ENCODE measurements at places on chromosomes 3 and 15. TPM values are rescaled to one million over a fixed set of nuclear protein-coding genes. Genes with fewer than 3 reads are reported as not detected.

The CXCR6 gene
- polyA plus RNA-seq, result not detected

The MYRIP gene
- 0.11 TPM for polyA plus RNA-seq

The FAM81A gene
- 0.70 TPM for polyA plus RNA-seq

- no peak for DNase-seq
These were observed 34.7 kb upstream of the PHLDB2 start for GRCh38 chr3:111824351-111824750.

GRCh38 chr3:121072133-121072532 lies 164.1 kb downstream of the STXBP5L start:
- DNase-seq, result no peak

- peak; percentile 99 for DNase-seq
These were observed 102.6 kb downstream of the EFL1 start for GRCh38 chr15:82159922-82160321.

The STAC gene
- polyA plus RNA-seq, result 8.3 TPM

- peak; percentile 61 for DNase-seq
These were observed 24.2 kb downstream of the PXYLP1 start for GRCh38 chr3:141255846-141256261.

The GOLGA8R gene
- 0.16 TPM for polyA plus RNA-seq

- DNase-seq, result peak; percentile 33
These were observed 19.3 kb upstream of the NRROS start for GRCh38 chr3:196620161-196620604.

The COL8A1 gene
- polyA plus RNA-seq, result 164 TPM

- DNase-seq, result no peak
These were observed 41.2 kb downstream of the TRA2B start for GRCh38 chr3:185896636-185897035.

The ZNF80 gene
- polyA plus RNA-seq, result not detected

- DNase-seq, result no peak
These were observed 38.0 kb upstream of the RFTN1 start for GRCh38 chr3:16551342-16551976.

The MYL3 gene
- 0.68 TPM for polyA plus RNA-seq

DNA sequence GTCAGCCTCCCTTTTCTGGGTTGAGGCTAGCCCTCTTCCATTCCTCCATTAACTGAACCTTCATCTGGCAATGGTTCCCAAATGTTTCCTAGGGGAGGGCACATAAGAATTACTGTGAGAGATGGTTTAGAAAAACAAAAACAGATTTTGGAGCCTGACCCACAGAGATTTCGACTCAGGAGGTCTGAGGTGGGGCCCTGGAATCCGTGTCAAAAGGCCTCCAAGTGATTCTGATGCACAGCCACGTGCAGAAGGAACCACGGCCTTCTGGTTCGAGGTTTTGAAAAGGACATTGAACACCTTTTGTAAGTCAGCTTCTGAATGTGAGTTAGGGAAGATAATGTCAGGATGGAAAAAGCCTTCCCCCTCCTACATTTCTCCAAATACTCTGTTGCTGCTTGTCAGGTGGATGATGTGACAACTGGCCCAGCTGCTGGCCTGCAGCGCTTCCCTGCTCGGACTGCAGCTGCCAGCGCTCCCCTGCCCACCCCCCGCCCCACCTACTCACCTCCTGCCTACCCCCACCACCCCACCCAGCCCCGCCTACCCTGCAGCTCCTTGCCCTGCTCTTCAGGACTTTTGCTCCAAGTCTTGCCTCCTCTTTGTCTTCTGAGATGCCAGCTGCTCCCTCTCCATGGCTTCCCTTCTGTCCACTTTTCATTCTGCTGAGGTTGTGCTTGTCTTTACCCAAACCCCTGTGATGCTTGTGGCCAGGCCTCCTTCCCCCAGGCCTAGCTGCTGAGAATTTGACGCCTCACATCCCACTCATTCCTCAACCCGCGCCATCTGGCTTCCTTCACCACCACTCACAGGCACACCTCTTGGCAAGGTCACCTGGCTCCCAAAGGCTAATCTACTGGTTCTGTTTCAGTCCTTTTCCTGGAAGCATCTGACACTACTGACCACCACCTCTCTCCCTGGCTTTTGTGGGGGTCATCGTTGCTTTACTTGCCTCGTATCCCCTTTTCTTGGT lies 6.6 kb downstream of the EHD4 start:
- DNase-seq, result peak; percentile 39

DNA sequence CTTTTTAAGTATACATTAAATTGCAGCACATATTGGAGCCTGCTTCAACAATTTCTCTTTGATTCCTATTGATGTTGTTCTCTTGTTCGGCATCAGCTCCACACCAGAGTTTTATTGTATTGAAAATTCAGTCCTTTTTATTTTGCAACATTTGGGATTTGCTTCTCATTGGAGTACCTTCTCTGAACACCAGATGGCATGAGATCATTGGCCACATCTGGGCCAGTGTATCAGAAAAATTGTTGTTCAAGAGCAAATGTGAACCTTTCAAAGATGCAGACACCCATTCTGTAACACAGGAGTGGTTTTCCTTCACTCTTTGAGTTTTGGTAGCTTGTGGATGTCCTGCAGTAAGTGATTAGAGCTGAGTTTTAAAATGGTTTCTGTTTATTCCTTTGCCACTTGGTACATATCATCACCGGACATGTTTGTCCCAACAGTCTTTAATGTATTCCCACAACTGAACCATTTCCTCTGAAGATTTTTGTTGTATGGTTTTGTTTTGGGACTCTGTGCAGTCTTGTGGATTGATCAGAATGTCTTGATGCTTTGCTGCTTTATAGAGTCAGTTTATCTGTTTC lies 96.1 kb downstream of the MCTP2 start:
- peak; percentile 65 for DNase-seq

The HYAL1 gene
- polyA plus RNA-seq, result 0.09 TPM

DNA sequence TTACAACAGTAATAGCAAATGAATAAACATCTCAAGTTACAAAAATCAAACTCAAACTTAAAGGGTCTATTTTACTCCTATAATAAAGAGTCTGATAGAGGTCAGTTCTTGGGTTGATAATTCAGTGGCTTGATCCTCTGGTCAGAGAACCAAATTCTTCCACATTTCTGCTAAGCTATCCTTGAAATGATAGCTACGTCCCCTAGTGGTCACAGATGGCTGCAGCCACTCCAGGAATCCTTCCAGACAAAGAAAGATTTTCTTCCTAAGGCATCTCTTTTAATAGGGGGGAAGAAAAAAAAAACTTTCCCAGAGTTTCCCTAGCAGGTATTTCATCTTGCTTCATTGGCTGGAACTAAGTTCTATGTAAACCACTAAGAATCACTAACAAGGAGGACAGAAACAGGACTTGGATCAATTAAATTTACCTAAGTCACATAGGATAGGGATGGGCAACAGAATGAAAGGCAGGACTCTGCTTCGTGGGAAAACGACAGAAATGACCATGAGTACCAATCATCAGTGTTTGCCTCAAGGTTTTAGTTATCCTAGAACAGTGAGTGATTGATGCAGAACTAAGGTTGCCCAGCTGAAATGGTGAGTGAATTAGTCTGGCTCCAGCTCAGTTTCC lies 160.7 kb downstream of the STAC start:
- DNase-seq, result peak; percentile 76

DNA sequence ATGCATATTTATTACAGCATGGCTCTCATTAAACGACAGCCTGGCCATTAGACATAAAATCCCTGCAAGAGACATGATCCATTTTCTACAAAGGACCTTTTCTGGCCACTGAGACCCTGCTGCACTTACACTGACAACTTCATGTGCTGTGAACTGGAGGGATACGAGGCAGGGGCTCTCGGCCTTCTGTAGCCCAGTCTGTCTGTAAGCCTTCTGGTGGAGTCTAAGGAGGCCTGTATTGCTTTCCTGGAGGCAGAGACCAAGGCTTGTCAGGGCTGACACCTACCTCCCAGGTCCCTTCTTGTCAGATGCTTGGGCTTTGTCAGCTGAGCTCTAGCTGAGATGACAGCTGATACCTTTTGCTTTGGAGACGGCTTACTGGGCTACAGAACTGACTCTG lies 776.9 kb upstream of the ARPP21 start:
- no peak for DNase-seq

The CHDH gene
- polyA plus RNA-seq, result not detected

The CPB1 gene
- not detected for polyA plus RNA-seq

- DNase-seq, result peak; percentile 7
These were observed 6.7 kb downstream of the ZNF860 start for GRCh38 chr3:31988271-31988670.

The HDC gene
- polyA plus RNA-seq, result not detected

- DNase-seq, result peak; percentile 65
These were observed 50.6 kb downstream of the SERP1 start for GRCh38 chr3:150495563-150496168.

DNA sequence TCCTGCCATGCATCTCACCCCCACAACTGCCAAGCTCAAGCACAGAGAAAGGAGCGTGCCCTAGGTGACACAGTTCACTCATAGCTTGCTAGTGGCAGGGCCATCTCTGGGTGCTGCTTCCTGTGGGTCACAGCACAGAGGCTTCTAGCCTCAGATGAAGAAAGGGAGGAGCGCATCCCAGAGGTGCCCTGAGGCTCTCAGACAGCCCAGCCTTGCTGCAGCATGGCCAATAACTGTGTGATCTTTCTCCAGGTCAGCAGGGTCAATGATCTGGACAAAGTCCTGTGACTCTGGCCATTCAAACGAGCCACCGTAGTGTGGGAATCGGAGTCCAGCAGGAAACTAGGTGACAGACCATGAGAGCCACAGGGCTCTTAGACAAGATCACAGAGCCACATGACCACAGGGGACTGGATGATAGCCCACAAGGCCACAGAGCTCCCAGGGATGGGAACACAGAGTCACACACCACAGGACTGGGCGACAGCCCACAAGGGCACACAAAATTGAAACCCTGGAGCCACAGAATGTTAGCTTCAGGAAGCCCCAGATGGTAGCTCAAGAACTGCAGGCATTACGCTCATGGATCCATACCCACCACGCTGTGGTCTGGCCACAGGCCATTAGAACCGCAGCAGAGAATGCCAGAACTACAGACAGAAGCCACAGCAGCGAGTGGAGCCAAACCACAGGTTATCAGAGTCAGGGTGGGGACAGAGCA lies 25.9 kb upstream of the GRIP2 start:
- DNase-seq, result peak; percentile 41

- DNase-seq, result no peak
These were observed 230.7 kb downstream of the CADPS start for GRCh38 chr3:62644493-62644892.

The CHRFAM7A gene
- not detected for polyA plus RNA-seq

GRCh38 chr3:23948761-23949160 lies 3.7 kb downstream of the NR1D2 start:
- peak; percentile 70 for DNase-seq

DNA sequence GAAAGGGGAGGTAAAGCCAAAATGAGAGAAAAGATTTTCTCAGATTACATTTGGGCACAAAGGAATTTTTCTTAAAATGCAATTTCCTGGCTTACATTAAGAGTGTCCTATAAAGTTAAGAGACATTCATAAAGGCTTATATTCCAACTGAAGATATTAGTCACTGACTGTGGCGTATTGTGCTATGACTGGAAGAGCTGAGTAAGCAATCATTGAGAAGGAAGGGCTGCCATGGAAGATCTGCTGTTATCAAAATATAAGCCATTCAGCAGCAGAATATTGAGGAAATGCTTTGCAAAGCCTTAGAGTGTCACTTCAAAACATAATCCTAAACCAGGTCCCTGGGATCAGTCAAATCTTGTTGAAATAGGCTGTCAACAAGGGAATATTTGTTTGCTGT lies 593.9 kb downstream of the TUSC7 start:
- peak; percentile 15 for DNase-seq

The RPP25 gene
- 3.4 TPM for polyA plus RNA-seq
